Urinary bladder (tissue), 4 donors: ENCODE measurements at places on chromosomes 4 and X.

DNA sequence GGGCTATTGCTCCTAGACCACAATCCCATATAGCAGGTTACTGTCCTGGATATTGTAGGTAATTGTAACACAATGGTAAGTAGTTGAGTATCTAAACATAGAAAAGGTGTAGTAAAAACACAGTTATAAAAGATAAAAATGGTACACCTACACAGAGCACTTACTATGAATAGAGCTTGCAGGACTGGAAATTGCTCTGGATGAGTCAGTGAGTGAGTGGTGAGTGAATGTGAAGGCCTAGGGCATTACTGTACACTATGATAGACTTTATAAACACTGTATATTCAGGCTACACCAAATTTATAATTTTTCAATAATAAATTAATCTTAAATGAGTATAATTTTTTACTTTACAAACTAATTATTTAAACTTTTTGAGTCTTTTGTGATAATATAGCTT, 425.7 kb downstream of the PABPC4L start:
- no peak for DNase-seq

GRCh38 chrX:77918568-77918967, 8.1 kb downstream of the ATP7A start:
- no peak for DNase-seq

GRCh38 chr4:123421227-123421936, 24.8 kb downstream of the SPRY1 start:
- no peak for DNase-seq

- no peak for DNase-seq
Measured at GRCh38 chrX:20378233-20378920, 111.7 kb upstream of the RPS6KA3 start.
